ENCODE measurements at places on chromosomes 2 and 18.

DNA sequence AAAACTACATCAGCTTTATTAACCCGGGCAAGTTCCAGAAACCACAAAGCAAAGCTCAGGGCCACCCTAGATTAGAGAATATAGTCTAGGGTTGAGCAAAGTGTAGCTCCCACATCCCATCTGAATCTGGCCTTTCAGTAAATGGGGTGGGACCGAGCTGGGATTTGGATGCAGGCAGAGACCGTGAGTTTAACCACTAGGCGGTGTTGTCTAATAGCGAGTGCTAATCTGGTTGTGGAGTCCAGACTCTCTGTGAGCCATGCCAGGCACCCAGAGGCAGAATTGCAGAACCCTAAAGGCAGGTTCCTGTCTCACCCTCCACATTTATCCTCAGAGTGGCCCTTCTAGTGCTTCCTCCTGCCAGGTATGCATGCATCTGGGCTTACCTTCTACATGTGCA, 435.9 kb downstream of the TSN start:
- peak; percentile 32 for DNase-seq

DNA sequence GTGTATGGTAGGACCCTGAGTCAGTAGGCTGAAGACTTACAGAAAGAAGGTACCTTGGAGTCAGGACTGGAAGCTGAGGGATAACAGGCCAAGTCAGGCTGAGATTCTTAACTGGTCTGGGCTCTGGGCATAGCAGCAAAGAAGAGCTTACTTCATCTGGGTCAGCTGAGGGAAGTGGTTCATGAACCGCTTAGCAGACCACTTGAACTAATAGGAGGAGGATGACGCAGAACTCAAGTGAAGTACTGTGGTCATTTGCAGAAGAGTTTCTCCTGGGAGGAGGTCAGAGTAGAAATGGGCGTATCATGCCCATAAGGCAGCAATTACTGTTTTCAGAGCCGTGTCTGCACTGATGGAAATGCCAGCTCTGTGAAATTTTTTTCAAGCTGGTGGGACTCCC, 164.5 kb downstream of the LCLAT1 start:
- peak; percentile 73 for DNase-seq

DNA sequence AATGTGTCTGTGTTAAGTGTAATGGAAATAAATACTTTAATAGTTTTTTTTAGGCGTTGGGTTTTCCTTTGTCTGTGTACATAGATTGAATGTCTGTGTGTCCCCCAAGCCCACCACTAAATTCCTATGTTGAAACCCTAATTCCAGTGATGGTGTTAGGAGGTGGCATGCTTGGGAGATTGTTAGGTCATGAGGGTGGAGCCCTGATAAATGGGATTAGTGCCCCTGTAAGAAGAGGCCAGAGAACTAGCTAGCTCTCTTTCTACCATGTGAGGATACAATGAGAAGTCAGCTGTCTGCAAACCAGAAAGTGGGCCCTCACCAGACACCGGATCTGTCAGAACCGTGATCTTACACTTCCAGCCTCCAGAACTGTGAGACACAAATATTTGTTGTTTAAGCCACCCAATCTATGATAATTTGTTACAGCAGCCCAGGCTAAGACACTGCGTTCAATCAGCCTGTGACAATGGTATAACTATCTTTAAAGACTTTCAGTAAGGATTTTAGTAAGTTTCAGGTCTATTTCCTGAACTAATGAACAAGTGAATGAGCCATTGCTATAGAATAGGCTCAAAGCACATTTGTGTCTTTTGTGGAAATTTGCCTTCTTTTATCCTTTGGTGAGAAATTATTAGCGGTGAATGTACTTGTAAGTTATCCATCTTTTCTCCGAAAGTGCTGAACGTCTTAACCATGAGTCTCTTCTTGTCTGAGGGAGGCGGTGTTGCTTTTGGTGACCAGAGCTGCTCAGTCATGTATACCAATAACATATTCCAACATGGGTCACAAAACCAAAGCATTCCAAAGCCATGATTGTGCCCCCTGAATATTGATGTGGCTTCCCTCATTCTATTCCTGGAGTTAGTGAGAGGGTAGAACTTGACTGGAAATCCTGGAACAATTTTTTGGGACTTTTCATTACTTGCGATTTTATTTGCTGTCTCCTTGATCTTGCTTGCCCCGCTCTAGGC, 29.6 kb upstream of the IL1R1 start:
- peak; percentile 31 for DNase-seq

DNA sequence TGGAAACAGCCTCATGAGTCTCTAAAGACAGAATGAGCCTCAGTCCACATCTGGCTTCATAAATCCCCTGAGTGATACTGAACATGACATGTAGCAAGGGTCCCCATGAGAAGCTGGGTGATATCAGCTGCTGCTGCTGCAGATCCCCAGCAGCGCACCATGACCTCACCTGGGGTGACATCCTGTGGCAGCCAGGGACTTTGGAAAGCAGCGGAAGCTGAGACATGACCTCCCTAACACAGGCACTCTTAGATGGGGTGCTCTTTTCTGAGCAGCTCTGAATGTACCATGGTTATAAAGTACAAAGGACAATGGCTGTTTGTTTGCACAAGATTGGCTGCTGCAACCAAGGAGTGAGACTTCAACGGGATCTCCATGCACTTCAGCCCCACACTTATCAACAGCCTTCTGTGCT, 74.7 kb upstream of the TMEM200C start:
- DNase-seq, result no peak

DNA sequence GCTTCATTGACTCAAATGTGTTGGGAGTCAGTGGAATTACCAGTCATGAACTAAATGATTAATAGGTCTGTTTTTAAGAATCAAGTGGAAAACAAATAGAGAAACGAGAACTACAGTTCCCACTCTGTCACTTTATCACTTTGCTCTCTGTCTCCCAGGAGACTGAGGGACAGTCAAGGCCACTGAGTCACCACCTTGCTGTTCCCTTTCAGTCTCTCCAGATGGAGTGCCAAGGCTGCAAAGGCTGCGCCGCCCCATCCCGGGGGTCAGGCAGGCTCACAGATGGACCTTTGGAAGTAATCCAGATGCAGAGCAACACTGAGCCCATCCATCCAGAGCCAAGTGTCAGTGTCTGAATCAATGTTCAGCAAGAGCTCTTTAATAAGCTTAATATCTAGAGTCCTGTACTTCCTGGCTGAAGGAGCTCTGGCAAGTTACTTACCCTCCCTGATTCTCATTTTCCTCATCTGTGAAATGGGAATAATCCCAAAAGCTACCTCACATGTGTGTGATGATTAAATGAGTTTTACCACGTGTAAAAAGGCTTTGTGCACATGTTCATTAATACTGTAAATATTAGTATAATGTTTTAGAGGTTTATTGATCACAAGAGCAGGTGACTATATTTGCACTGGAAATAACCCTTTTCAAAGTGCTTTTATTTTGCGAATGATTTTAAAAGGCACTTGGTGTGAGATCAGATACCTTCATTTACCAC, 43.0 kb upstream of the EFEMP1 start:
- DNase-seq, result peak; percentile 27

DNA sequence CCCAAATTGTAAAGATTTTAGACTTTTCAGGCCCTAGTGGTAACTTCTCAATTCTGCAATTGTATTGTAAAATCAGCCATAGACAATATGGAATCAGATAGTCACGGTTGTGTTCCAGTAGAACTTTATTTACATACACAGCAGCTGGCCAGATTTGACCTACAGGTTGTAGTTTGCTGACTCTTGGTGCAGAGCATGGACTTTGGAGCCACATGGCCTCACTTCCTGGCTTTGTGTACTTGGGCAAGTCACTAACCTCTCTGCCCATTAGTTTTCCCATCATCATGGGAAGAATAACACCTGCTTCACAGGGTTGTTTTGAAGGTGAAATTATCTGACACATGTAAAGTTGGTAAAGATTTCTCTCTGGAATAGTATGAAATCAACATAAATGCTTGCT, 147.6 kb downstream of the TMEM200C start:
- DNase-seq, result no peak

DNA sequence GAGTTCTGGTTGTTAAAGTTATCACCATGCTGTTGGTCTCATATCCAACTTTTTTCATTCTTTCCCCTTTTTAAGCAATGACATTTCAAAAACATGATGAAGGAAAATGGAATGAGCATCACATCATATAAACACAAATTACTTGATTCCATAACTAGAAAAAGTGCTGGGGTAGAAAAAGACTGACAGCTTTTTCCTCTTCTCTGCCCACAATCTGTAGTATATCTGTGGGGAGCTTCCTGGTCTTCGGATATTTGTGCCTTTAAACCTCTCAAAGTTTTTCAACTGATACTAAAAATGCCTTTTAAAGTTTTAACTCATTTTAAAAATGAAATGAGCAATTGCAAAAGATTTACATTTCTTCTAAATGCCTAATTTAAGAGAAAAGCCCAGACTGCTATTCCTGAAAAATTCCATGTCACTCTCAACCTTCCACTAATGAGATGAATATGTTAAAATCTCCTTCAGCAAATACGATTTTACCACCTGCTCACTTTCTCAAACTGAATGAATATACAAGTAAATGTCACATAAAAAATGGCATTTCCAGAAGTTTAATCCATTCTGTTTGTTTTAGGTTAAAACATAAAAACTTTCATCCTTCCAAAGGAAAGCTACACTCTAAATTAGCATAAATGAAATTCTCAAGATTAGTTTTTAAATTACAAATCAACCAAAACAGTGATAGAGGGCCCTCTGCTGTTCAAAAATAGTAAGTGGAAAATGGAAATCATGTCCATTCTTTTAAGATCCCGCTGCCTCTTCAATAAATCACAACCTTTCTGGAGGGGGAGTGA, 2.1 kb downstream of the DNAH7 start:
- peak; percentile 40 for DNase-seq

DNA sequence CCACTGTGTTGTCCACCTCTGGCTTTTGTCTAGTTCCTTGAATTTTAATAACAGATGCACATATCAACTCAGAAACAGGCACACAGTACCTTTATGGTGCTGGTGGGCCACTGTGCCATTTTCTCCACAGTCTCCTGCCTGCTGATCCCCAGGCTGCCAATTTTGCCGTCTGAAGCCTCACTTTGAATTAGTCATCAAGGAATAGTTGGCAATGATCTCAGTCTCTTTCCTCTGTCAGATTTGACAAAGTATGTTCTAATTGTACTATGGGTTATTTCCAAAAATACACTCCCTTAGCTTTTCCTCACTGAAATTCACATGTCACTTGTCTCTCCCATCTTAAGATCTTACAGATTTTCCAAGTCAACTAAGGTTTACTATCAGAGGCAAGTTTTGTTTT, 140.7 kb downstream of the ZNF516 start:
- peak; percentile 58 for DNase-seq

- DNase-seq, result no peak
Observed at GRCh38 chr18:62372156-62372555, 47.0 kb downstream of the TNFRSF11A start.

GRCh38 chr18:46341986-46342525, 237.9 kb downstream of the HAUS1 start:
- no peak for DNase-seq

DNA sequence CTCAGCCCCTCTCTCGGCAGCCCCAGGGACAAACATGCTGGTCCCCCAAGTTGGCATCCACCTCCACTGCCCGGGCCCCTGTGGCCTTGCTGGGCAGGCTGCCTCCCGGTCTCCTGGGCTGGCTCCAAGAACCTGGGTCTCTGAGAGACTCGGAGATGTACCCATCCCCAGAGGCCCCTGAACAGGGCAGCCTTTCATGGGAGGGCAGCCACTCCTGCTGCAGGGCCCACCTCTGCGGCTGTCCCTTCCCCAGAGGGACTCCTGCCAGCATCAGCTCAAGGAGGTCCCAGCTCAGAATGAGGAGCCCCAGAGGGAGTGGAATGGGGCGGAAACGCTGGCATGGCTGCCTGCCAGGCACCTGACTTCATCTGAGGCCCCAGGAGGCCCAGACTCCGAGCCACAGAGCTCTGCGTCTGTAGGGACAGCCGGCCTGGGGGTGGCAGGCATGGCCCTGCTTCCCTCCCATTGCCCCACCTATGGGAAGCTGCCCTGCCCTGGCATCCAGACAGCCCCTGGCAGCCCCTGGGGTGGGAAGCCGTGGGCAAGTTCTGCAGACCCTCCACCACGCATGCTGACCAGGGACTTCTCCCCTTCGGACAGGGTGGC, 857 bp upstream of the CROCC2 start:
- no peak for DNase-seq

DNA sequence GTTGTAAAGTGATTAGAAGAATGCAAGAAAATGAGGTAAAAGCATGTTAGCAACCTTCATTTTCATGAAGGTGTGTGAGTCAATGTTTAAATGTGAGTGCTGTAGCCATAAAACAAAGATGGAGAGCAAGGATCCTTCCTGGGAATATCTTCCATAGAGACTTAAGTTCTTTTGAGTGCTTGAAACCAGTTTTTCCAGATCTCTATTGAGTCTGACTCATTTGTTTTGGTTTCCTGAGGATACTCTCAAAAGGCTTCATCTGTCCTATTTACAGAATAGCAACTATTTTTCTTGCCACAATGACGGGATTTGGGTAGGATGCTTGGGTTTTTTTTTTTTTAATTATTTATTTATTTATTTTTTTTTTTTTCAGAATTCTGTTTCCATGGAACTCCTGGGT, 45.9 kb upstream of the ASB1 start:
- peak; percentile 80 for DNase-seq

DNA sequence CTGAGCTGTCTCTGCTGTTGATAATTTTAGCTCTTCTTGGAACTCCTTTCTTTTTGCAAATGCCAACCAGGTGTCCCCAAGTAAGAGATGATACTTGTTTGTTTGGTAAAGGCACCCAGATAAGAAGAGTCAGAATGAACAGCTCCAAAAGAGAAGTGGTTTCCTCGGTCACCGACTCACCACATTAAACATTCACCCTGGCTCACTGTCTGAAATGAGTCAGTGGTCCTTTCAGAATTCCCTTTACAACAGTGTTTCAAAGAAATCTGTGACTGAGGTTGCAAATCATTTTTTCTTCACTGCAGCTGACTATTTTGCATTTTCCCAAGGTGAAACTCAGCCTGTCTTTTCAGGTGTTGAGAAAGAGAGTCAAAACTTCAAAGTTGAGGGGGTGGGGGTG, 16.2 kb upstream of the CXCR4 start:
- DNase-seq, result no peak

DNA sequence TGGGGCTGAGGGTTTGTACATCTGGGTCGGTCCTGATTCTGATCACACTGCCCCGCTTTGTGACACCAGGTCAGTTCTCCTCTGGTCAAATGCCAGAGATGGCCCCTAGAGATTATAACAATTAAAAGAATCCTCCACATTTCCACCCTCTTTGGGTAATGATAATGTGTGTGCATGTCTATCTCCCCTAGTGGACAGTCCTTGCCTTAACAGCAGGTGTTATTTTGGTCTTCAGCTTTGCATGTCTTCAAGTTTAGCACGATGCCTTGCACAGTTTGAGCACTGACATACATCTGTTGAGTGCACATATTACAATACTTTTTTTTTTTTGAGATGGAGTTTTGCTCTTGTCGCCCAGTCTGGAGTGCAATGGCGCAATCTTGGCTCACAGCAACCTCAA, 25.7 kb upstream of the COX7A2L start:
- no peak for DNase-seq

Measured in AG08395 (cell line).